ENCODE measurements at places on chromosomes 16 and 17.
A peak's percentile ranks its signal among the peaks of the same experiment; 100 is the strongest.

DNA sequence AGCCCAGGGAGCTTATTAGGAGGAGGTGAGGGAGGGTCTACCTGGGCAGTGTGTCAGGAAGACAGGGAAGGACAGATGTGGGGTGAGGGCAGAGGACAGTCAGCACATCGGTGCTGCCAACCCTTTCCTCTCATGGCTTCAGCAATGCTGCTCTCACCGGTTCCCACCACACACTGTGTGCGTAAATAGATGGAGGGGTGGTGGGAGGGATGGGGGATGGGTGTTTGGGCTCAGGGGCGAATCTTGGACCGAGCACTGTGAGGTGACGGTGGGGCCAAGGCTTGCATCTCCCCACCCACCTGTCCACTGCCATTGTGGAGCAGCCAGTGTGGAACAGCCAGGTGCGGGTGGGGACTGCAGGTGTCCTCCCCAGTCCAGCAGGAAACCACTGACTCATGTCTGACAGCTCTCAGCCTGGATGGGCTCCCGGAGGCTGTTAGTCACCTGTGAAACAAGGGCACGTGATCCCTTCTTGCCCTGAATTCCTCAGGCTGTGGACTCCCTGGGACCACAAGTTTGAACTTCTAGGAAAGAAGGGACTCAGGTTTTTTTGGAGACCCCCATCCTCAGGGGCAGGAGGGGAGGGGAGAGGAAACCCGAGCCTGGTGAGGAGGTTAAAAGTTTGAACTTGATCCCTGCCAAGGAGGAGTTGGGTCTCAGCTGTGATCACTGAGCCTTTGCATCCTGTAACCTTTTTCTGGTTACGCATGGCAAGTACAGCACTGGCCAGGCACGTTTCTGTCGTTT is 42.7 kb upstream of the SMPD3 start:
- DNase-seq = no peak

GRCh38 chr16:11405331-11406176 is 60.3 kb downstream of the RMI2 start:
- DNase-seq = peak; percentile 71

DNA sequence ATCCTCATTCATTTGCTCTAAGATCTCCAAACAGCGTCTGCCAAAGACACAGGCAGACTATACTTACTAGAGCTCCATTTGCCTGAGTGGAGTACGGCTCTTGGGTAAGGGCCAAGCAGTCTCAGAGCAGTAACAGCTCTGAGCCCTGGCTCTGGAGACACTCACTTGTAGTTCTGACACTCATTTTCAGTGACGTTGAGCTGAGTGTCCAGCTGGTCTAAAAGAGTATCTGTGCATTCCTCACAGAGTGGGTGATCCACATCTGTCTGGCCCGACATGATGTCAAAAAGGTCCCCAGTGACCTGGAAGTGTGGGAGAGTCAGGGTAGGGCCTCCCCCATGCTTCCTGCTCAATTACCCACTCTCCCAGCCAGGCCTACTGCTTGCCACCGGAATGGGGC is 5.7 kb downstream of the BECN1 start:
- no peak for DNase-seq

GRCh38 chr17:59832883-59833379 is 59.8 kb downstream of the TUBD1 start:
- DNase-seq = no peak

DNA sequence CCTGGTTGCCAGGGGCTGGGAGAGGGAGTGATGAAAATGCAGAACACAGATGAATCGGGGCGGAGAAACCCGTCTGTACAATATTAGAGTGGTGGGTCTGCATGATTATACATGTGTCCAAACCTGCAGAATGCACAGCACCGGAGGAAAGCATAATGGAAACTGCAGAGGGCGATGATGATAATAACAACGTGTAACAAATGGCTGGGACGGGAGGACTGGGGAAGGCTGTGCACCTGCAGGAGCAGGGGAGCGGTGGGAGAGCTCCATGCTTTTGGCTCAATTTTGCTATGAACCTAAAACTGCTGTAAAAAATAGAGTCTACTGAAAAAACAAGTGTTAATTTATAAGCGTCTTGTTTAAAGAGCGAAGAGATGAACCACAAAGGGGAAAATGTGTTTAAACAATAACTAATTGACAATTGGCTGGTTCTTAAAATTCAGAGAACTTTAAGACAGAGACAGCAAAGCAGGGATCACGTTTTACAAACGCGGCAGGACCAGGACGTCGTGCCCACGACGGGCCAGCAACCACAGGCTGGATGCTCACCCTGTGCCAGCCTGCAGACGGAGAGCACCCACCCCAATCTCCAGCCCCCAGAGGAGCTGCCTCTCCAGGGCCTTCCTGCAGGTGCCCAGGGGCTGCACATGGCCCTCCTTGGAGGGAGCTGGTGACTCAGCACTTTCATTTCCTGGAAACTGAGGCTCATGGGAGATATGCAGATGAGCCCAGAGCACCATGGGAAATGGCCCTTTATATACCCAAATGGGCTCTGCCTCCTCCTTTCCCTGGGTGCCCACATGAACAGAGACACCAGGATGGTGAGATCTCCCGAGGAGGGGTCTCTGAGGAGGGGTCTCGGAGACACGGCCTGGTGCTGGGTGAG is at the start of gene TEX19:
Gene TEX19, plus strand, starts transcription at position 783 of the 886 bp plus-strand sequence. CDS start 2,904 bp downstream, outside the sequence.
- DNase-seq = no peak

- DNase-seq = no peak
Observed at GRCh38 chr16:4206680-4207079, 35.2 kb downstream of the SRL start.

GRCh38 chr16:55605754-55606336 is 39.4 kb downstream of the CAPNS2 start:
- no peak for DNase-seq

All from activated CD4-positive, CD25-positive, alpha-beta regulatory T cell treated with anti-CD3 and anti-CD28 coated beads, Interleukin-2, amount 50 U/mL, for 72 hours (primary cell).